Astrocyte (in vitro differentiated cells and primary cell): ENCODE measurements at places on chromosomes 16 and 17.
A peak's percentile ranks its signal among the peaks of the same experiment; 100 is the strongest.

DNA sequence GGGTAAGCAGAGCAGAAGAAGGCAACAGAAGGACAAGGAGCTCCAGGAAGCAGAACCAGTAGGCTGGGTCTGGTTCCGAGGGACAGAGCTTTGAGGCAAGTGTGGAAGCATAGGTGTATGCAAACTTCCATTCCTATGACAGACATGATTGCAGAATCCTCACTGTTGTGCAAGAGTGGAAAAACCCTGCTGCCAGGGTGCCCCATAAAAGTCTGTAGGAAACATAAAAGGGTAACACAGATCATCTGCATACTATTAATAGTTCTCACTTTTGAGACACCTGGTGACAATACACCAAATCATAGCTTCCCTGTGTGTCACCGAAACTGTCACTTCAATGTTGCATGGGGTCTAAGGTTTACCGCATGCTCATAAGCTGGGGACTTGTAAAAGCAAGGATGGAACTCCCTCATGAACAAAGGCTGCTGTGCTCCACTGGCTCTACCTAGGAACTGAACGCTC, 39.7 kb downstream of the ARHGAP17 start:
- no peak for DNase-seq

DNA sequence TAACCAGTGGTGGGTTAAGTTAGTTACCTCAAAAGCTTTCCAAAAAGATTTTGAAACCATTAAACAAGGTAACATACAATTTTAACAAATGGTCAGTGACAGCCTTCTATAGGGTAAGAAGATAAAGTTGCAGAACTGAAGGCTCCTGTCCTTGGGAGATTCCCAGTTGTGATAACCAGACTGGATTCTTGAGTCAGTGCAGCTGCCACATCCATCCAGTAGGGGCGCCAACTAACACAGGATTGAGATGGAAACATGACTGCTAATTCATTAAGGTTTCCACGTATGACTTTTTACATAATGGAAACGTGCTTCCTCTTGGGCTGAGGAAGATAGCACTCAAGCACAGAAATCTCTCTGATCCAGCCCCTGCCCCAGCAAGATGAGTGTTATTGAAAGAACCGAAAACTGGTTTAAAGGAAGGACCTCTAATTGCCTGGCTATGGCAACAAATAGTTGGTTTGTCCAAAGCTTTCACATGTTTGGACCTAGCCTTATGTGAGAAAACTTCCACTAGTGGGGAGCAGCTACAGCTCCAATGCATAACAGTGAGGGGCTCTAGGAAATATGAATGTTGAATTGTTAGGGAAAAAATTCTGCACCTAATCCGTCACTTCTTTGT, 269.8 kb upstream of the MYOCD start:
- DNase-seq, result no peak

DNA sequence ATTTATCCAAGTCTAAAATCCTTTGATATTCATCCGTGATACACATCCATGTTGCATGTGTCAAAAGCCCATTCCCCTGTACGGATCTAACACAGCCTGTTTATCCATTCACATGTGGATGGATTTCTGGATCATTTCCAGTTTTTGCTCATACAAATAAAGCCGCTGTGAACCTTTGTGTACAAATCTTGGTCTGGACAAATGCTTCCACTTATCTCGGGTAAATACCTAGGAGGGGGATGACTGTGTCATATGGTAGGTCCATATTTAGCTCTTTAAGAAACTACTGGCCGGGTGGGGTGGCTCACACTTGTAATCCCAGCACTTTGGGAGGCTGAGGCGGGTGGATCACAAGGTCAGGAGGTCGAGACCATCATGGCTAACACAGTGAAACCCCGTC, 6.3 kb upstream of the TBCD start:
- DNase-seq, result no peak

DNA sequence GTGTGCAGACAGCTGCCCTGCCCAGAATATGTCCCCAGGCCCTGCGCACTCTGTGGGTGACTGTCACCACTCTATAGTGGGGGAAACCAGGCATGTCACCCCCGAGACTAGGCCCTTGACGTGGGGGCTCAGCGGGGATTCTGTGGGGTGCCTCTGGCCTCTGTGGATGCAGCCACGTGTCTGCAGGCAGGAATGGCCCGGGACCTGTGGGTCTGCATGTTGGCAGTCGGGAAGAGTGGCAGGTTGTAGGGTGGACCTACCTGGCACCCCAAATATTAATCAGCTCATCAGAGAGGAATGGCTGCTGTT, 954 bp downstream of the IL32 start:
- DNase-seq, result no peak

DNA sequence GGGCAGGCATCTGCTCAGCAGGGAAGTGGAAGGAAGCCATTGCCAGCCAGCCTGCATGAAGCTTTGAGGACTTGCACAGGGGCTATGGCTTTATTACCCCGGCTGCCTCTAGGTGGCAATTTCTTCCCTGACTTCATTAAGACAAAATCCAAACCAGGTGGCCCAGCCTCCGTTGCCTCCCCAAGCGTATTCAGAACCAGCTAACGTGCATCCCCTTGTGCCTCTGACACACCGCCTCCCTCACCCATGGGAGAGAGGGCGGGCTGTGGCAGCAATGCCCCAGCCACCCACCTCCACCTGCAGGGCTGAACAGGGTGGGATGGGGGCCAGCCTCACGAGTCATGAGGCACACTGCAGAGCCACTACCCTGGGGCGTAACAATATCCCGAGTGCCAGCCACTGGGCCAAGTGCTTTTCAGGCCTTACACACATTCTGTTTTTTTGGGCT, 6.8 kb downstream of the KIFC3 start:
- peak; percentile 41 for DNase-seq

GRCh38 chr16:20866145-20866772, 33.9 kb downstream of the DCUN1D3 start:
- peak; percentile 87 for DNase-seq

DNA sequence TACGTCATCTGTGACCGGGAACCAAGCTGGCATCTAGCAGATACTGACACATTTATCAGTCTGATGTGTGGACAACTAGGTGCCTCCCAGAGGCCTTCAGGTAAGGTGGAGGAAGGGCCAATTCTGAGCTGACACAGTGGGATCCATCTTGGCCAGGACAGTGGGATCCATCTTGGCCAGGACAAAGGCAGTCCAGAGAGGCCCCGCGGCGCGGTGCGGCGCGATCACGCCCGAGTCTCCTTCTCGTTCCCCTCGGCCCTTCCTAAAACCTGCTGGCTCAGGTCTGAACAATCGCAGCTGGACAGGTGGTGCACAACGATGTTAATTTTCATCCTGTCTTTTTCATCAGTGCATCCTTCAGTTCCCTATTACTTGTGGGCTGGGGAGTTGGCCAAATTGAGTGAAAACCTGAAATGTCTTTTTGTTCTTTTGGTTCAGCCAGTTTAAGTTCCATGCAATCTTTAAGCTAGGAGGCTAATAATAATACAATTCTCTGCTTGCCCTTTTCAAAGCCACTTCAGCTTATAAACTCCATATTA, 486 bp upstream of the WSB1 start:
- DNase-seq, result no peak

- DNase-seq, result peak; percentile 32
Observed at GRCh38 chr16:88737298-88738150, 31.2 kb downstream of the CTU2 start.

DNA sequence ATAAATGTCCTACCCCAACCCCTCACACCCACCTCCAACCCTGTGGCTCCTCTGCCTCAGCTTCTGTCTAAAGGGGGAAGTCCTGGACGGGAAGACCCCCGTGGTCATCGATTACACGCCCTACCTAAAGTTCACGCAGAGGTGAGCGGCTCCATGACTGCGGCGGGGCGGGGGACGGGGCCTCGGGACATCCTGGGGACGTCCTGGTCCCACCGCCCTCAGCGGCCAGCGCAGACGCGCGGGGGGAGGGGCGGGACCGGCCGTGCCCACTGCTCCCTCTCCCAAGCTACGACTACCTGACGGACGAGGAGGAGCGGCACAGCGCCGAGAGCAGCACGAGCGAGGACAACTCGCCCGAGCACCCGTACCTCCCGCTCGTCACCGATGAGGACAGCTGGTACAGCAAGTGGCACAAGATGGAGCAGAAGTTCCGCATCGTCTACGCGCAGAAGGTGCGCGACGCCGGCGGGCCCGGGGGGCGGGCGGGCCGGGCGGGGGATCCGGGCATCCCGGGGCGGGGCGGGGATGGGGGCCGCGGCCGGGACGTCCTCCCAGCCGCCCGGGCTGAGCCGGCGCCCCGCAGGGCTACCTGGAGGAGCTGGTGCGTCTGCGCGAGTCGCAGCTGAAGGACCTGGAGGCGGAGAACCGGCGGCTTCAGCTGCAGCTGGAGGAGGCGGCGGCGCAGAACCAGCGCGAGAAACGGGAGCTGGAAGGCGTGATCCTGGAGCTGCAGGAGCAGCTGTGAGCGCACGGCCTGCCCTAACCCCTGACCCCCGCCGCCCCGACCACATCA, 6.7 kb downstream of the RUNDC3A start:
- no peak for DNase-seq

GRCh38 chr17:45355087-45355486, 38.3 kb upstream of the MAP3K14 start:
- DNase-seq, result no peak

- no peak for DNase-seq
Observed at GRCh38 chr16:56289862-56290261, 98.6 kb downstream of the GNAO1 start.

- DNase-seq, result no peak
Observed at GRCh38 chr17:15454346-15454745, 13.1 kb downstream of the CDRT4 start.

GRCh38 chr17:7034955-7035590, 742 bp upstream of the SLC16A13 start:
- DNase-seq, result no peak

DNA sequence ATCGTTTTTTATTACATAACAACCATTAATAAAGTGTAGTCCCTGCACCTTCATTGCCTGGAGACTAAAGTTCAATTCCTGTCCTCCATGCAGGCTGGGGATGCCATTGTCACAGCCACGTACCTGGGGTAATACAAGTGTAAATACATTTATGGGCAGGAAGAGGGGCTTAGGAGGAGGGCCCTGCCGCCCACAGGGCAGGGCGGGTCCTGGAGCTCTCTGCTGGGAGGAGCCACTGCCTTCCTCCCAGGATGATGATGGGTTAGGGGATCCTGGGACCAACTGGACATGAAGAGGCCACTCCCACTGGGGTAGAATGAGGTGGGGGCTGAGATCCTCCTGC, 44.1 kb upstream of the SLC38A10 start:
- no peak for DNase-seq

DNA sequence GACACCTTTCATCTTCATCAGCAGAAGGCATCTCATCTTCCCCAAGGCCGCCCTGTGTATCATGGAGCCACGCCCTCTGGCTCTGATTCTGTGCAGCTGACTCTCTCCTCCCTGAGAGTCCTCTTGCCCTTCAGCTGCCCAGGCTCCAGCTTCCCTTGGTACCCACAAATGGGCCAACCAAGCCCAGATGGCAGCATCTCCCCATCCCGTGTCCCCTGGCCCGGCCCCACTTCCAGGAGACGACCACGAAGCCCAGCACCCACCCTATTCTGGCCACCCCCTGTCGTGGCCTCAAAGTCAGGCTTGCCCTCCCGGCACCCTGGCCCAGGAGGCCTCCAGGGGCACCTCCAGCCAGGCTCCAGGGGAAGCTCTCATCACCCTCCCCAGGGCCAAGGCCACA, 31.3 kb upstream of the KSR1 start:
- no peak for DNase-seq

GRCh38 chr16:87507351-87508069, 14.7 kb upstream of the ZCCHC14 start:
- DNase-seq, result no peak

GRCh38 chr17:15262291-15263205, 2.6 kb downstream of the PMP22 start:
- DNase-seq, result peak; percentile 85

DNA sequence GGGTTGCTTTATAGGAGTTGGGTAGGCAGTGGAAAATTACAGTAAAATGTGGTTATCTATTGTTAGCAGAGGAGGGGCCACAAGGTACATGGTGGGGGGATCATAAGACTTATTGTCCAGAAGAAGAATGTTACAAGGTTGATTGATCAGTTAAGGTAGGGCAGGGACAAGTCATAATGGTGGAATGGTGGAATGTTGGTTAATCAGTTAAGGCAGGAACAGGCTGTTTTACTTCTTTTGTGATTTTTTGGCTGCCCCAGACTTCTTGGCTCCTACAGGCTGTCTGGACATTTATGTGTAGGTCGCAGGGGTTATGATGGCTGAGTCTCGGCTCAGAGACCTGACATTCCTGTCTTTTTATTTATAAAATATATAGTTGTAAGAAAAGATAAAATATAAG, 2277.1 kb downstream of the TP53TG3F start:
- DNase-seq, result no peak

DNA sequence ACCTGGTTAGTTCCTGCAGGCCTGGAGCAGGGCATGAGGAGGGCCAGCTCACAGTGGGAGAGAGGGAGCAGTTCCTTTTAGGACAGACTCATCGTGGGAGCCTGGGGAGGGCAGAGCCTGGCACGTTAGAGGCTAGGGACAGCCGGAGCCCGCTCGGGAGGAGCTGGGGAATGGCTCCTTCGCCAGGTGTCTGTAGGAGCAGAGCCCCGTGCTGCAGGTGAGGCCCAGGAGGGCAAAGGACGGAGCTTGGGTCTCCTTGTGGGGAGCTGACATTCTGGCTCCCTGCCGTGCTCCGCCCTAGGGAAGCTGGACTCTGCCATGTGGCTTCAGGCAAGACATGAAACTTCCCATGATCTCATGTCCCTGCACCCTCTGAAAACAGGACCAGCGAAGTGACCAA, 18.7 kb upstream of the MTSS2 start:
- no peak for DNase-seq

GRCh38 chr17:19718041-19718612, 1.7 kb upstream of the SLC47A2 start:
- DNase-seq, result no peak

- DNase-seq, result peak; percentile 44
Observed at GRCh38 chr16:46607529-46607928, 13.7 kb downstream of the SHCBP1 start.

DNA sequence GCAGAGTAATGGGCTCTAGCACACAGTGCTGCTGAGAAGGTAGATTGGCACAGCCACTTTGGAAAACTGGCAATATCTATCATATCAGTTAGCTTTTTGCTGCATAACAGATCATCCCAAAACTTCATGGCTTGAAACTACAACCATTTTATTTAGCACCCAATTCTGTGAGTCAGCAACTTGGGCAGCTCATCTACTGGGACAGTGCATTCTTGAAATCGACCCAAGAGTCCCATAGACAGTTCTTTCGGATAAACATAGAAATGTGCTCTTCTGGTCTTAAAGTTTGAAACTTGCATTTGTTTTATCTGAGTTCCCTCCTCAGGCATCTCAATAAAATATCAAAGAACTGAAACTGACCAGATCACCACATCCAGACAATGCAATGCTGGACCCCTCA, 76.7 kb downstream of the CEP112 start:
- DNase-seq, result peak; percentile 6

GRCh38 chr16:19666477-19666876, 51.5 kb downstream of the KNOP1 start:
- no peak for DNase-seq
